ENCODE measurements at places on chromosomes 6 and 20.

GRCh38 chr6:41914343-41914742, 6.6 kb downstream of the MED20 start:
- DNase-seq, result no peak

DNA sequence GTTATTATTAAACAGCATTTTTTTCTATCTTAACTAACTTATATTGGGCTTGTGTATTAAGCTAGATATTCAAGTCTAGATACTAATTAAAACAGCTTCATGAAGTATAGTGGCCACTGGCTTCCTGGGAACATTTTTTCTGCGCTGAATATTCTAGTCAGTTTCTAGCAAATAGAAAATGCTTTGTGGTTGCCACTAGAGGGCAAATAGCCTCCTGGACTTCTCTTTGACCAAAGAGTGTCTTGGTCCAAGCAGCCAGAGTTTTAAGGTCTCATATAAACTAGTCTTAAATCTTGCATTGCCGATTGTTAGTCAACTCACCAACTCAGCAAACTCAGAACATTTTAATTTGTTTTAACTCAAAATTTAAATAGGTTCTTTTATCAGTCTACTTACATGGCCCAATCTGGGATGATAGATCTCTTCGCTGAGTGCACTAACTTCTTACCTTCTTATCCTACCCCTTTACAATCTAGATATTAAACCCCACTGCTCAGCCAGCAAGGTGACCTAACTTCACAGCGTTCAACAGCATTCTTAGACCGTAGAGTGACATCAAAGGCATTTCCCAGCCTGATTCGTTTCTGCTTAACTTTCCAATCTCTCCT, 24.6 kb upstream of the ID4 start:
- no peak for DNase-seq

DNA sequence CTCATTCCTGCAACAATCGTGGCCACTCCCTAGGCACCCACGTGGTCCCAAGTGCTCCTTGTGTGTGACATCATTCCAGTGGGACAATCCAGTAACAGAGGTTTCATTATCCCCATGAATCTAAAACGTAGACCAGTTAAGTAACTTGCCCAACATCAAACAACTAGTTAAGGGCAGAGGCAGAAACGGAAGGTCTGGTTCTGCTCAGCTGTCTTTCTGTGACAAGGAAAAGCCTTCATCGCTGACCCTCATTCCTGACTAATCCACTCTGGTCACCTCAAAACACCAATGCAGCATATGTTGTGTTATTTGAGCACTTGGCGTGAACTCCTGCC, 261.4 kb upstream of the JARID2 start:
- DNase-seq, result no peak

DNA sequence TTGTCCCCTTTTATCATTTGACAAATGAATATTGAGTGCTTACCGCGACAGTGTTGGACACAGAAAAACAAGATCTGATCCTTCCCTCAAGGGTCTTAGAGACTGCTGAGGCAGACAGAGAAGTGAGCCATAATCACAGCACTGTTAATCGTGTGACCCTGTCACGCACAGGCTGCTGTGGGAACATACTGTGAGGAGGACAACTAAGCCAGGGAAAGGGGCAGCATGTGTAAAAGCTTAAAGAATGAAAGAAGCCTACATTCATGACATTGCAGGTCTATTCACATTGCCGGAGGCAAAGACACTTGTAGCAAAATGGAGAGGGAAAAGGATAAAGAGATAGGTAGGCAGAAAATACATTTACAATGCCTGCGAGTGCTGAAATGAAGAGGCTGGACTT, 32.7 kb downstream of the TRDN start:
- DNase-seq, result no peak

- no peak for DNase-seq
Measured at GRCh38 chr6:143363299-143363698, 87.2 kb downstream of the ADAT2 start.

DNA sequence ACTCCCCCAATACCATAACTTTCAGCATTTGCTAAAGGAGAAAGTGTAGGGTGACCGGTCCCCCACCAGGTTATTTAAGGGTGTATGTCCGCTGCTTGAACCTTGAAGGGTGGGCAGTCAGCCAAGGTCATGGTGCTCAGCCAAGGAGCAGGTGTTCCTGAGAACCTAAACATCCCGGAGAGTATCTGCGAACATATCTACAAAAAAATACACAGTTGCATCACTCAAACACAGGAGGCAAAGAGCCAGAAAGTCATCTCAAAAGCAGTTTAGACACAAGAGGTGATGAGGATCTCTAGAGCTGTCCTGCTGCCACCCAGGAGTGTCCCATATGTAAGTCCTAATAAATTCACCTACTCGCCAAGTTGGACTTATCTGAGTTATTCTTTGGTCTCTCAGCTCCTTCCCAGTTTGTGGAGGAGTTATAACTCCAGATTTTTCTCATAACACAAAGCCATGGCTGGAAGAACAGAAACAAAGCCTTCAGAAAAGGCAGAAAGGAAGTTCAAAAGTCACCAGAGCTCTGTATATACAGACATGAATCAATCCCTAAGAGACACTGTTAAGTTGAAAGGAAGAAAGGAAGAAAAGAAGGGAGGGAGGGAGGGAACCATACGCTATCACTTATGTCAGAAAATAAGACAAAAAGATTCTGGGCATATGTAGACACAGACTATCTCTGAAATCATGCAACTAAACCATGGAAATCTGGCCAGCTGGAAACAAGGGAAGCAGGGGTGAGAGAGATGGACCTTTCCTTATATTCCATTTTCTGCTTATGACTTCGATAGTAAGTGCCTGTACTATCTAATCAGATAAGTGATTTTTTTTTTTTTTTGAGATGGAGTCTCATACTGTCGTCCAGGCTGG, 11.3 kb downstream of the MBOAT1 start:
- DNase-seq, result no peak

GRCh38 chr6:146194434-146194833, 165.6 kb downstream of the GRM1 start:
- DNase-seq, result no peak

DNA sequence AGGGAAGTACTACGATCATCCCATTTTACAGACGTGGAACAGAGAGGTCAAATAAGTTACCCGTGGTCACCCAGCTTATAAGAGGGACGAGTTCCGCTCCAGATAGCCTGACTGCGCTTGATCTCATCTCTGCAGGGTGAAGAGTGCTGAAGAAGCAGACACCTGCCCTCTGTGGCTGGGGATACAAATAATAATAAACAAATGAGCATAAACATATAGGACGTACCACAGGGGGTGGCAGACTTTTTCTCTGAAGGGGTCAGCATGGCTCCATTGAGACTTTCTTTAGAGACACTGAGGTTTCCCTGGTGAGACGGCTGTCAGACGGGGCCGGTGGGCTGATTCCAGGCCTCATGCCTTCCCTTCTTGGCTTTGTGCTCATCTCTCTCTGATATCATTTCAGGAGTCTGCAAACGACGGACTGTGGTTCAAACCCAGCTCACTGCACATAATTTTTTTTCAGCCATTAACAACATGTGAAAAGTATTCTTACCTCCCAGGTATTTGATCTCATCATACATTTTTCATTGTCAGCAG, 47.1 kb downstream of the IRF4 start:
- DNase-seq, result no peak

GRCh38 chr20:2084703-2085102, 16.9 kb upstream of the STK35 start:
- DNase-seq, result no peak

- no peak for DNase-seq
Measured at GRCh38 chr6:110044096-110044495, 66.0 kb downstream of the GPR6 start.

DNA sequence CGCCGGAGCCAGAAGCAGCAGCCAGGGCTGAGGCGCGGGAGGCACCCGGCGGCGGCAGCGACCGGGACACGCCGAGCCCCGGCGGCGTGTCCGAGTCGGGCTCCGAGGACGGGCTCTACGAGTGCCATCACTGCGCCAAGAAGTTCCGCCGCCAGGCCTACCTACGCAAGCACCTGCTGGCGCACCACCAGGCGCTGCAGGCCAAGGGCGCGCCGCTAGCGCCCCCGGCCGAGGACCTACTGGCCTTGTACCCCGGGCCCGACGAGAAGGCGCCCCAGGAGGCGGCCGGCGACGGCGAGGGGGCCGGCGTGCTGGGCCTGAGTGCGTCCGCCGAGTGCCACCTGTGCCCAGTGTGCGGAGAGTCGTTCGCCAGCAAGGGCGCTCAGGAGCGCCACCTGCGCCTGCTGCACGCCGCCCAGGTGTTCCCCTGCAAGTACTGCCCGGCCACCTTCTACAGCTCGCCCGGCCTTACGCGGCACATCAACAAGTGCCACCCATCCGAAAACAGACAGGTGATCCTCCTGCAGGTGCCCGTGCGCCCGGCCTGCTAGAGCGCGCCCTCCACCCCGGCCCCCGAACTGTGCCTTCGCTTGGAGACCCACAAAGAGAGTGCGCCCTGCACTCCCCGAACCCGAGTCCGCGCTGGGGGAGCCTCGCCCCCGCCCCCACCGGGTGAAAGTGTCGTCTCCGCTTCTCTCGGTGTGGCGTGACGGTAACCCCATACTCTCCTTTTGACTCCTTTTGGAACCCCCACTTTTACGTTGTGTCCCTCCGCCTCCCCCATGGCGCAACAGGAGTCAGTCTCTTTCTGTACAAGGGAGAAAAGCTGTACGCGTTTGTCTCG, 1.6 kb downstream of the INSM1 start:
- no peak for DNase-seq

DNA sequence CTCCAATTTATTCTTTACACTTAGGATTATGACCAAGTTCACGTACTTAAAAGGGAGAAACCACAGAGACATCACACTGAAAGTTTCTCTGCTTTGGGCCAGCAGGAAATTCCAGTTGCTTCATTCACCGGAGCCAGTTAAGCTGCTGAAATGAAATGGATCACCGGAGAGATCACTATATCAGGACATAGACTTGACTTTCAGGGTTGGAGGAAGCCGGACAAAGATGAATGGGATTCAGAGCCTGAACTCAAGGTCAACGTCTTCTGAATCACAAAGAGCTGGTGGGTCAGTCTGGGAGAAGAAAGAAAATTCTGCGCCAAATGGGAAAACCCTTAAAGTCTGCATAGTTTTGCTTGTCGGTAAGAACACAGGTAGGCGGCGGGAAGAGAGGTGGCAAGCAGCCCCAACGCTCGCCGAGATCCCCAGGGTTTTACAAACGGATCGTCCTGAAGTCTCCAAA, 81.9 kb upstream of the CCDC28A start:
- no peak for DNase-seq

DNA sequence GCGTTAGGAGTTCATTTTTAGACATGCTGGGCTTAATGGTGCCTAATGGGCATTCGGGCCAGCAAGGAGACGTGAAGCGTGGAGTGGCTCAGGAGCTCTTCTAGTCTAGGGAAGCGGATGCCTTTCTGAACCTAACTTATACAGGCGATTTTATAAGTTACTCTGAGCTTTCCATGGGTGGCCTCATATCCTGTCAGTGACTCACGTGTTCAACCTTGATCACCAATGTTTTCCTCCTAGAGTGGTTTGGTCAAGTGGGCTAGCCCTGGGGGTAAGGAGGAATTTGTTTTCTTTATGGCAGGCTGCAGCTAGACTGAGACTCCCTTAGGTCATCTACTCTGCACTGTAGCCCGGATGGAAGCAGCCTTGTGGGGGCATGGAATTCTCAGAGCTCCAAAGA, 52.1 kb downstream of the PLAGL1 start:
- DNase-seq, result no peak

- DNase-seq, result no peak
Measured at GRCh38 chr6:24249926-24250325, 107.9 kb downstream of the DCDC2 start.

DNA sequence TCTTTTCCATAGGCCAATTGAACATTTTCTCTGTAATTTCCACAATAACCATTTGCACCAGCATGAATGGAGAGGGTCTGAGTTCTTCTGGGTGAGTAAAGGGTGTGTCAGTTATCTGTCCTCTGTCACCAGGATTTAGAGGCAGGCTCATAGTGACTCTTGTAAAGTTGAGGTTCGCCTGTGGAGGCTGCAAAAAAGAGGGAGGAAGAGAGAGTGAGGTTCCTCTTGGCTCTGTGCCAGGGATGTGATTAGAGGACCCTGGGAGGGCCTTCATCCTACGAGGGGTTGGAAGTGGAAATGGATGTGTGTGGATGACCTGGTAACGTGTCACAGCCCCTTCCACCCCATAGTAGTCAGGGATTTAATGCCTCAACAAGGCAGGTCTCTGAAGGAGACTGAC, 242.0 kb downstream of the ESR1 start:
- DNase-seq, result no peak

DNA sequence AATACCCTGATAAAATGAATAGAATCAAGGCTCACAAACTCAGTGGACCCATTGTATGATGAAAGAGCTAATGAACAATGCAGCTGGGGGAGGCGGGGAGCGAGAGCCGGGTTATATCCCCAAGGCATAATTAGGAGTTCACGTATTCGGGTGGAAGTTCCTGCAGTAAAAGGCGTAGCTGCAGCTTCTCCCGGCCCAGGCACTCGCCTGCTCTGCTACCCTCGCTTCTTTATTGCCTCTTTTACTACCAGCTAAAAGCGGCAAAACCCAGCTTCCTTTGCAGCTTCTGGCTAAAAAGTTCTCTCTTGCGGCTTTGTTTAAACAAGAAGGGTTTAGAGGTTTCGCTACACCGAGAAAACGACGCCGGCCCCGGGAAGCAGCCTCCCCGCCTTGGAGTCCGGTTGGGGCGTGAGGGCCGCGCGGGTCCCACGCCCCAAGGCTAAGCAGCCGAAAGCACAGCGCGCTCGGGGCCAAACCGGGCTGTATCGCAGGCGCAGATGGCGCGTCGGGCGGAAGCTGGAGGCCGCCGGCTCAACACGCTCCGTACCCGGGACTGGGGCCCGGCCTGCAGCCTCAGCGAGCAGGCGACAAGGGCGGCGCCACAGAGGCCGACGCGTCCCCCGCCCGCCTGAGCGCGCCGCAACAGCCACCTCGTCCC, 1.6 kb downstream of the ZBTB2 start:
- DNase-seq, result no peak

DNA sequence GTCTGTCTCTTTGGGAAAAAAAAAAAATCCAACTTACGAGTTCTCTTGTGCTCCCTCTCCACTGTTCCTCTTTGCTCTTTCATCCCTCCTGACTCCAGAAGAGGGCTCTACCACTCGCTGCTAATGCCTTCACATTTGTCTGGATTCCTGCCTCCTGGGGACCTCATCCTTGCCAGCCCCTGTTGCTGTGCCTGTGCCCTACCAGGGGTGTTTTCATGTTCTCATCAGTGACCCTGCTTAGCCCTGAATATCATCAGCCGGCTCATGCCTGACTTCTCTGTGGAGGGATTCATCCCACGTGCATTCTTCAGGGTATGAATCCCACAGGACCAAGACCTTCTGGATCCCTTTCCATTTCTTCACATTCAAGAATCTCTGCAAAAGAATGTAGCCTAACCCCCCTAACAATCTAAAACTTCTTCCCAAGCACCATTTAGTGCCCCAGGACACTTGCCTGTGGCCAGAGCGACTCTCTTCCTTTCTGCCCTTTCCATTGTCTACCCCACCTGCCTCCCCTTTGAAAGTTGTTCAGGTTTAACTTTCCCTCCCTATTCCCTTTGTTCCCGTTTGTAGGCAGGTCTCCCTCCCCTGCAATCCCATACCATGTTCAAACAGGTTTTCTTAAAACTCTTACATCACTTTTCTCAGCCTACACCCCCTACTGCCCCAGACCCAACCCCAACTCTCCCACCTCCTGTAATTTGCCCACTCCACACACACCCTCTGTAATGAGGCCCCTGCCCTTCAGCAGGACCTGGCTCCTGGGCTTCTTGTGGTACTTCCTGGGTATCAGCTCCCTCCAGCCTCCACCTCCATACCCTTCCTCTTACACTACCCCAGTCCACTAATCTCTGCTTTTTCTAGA, 50.2 kb downstream of the RREB1 start:
- no peak for DNase-seq

- DNase-seq, result no peak
Measured at GRCh38 chr6:36200154-36200891, 3.8 kb downstream of the BRPF3 start.

GRCh38 chr20:18011482-18011881, 42.7 kb downstream of the MGME1 start:
- no peak for DNase-seq

Data from stimulated activated CD8-positive, alpha-beta memory T cell treated with anti-CD3 and anti-CD28 coated beads, Interleukin-12 subunit alpha, Interleukin-12 subunit beta, amount 100 ng/mL, for 1 hour (primary cell).